Left hindlimb (tissue), 1 donor: ENCODE measurements at places on chromosomes 3 and 15.

GRCh38 chr3:51581524-51581923, 43.0 kb downstream of the RAD54L2 start:
- no peak for DNase-seq

- no peak for DNase-seq
These were observed 46.4 kb upstream of the TSEN2 start for GRCh38 chr3:12437861-12438260.

DNA sequence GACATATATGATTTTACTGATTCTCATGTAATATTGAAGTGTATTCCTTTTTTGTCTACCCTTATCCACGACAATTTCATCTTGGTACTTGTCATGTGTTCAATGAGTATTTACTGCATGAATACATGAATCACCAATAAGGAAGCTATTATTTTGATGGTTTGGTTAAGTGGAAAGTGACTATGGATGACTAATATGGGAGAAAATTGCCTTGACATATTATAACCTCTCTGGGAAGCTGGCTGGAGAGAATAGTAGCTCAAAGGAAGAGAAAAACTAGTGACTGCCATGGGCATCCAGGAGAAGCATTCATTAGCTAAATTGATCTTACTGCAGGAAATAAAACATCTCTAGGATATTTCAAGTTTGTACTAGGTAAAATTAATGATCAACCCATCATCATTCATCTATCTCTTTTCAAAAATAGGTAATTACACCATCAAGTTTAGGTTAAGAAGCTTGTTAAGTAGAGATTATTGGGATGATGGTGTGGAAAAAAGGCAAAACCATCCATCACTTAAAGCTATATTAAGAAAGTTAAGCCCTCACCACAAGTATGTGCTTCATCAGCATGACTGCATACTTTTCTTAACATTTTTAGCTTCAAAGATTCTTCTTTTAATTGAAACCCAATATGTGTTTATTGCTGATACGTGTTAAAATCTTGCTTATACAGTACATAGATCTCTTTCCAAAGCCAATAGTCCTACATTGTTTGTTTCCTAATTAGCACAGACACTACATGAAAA, 455.2 kb upstream of the ARPP21 start:
- DNase-seq = no peak

DNA sequence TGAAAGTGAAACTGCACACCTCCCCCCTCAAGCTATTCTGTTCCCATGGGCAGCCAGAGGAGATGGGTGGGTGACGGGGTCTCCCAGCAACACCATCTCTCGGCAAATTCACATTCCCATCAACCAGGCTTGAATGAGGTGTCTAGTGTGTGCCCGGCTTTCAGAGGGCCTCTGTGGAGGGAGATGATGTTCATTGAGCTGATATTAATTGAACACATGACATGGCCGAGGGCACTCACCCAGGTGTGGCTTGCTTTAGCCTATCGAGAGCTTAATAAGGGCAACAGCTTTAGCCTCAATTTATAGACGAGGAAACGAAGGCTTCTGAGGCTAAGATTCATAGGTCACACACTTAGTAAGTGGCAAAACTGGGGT, 288.0 kb downstream of the UACA start:
- no peak for DNase-seq

DNA sequence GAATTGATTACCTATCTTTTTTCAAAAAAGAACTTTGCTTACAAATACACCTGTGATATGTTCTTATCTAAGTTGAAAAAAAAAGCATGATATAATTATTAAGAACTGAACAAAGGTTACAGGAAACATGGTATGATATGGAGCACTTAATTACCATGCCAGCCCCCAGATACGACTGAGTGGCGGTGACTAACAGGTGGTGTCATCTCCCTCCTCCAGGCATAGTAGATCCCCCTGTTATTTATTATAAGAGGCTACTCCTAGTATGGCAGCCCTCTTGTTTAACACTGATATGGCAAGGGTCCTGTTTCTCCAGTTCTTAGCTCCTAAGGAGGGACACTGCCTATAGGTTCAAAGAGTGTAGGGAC, 31.0 kb upstream of the TM4SF4 start:
- DNase-seq = no peak

DNA sequence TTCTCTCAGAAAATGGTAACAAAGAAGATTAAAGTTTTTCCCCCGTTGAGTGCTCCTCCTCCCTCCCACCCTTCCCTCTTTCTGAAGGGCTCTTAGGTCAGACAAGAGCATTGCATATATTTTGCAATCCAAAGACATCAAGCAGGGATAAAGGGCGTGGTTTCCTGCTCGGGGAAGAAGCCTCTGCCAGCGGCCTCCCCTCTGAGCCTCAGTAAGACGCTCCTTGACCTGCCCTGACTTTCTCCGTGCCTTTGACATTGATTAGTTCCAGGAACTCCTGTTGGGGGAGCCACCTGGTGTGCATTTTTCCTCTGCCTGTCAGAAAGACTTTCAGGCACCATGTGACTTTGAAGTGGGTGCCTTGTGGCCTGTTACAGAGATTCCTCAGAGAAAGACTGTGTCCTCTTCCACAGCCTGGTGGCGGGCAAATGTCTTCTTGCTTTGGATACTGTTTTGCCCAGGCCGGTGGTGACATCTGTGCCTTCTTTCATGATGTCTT, 87.2 kb upstream of the TBL1XR1 start:
- DNase-seq = no peak

DNA sequence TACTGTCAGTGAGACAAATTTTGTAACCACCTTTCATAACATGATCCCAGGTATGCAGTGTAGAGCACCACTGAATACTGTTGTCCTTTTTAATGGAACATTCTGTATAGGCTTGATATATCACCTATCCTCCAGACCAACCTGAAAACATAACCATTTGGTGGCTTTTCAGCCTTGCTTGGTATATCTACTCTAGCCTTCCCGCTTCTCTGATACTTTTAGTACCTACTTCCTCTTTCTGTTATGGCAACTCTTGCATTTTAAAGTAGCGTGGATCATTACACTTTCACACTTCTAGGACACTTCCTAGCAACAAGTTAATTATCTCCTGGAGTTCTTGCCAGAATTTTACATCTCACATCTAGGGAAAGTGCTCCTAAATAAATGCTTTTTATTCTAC, 226.6 kb upstream of the ROBO1 start:
- no peak for DNase-seq

- no peak for DNase-seq
These were observed 139.6 kb downstream of the TMCO5A start for GRCh38 chr15:38074029-38074428.

- no peak for DNase-seq
These were observed 88.3 kb downstream of the SOX14 start for GRCh38 chr3:137852391-137852830.
